Urinary bladder (tissue), 4 donors: ENCODE measurements at places on chromosomes 3 and 15. TPM values are rescaled to one million over a fixed set of nuclear protein-coding genes. Genes with fewer than 3 reads are reported as not detected.

DNA sequence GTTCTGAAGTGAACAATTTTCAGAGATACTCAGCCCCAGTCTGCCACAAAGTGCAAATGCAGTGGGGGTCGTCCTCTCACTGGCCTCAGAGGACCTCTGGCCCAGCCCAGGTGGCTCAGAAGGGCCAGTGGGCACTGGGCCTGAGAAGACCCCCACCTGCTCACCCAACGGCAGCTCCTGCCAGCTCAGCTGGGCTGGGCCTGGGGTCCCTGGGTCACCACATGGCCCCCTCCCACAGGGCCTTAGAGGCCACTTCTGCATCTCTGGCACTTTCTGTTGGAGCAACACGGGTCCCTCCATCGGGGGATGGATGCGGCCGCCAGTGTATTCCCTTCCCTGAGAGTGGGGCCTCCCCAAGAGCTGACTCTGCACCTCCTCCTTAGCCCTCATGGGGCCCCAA, 262.7 kb upstream of the KCNH8 start:
- DNase-seq = no peak

- no peak for DNase-seq
Observed at GRCh38 chr15:64275934-64276333, 80.0 kb downstream of the CSNK1G1 start.

DNA sequence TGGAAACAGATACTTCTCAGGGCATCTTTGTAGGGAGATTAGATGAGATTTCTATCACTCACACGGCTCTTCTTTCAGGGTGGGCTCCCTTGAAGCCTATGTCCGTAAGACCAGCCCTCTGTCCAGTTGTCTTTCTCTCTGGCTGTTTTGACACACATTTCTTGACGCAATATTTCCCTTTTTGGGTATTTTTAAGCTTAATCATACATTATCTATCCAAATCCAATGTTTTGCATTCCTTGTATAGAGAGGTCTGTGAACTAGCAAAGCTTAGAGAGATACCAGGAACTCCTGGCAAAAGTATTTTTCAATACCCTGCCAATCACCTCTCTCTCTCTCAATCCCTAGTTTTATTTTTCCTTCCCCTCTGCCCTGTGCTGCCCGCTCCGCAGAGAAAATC, 79.3 kb downstream of the EOMES start:
- no peak for DNase-seq

GRCh38 chr15:27422997-27423396, 452.0 kb downstream of the GABRG3 start:
- DNase-seq = no peak

The NUP210 gene
- 3.3 TPM for total RNA-seq

DNA sequence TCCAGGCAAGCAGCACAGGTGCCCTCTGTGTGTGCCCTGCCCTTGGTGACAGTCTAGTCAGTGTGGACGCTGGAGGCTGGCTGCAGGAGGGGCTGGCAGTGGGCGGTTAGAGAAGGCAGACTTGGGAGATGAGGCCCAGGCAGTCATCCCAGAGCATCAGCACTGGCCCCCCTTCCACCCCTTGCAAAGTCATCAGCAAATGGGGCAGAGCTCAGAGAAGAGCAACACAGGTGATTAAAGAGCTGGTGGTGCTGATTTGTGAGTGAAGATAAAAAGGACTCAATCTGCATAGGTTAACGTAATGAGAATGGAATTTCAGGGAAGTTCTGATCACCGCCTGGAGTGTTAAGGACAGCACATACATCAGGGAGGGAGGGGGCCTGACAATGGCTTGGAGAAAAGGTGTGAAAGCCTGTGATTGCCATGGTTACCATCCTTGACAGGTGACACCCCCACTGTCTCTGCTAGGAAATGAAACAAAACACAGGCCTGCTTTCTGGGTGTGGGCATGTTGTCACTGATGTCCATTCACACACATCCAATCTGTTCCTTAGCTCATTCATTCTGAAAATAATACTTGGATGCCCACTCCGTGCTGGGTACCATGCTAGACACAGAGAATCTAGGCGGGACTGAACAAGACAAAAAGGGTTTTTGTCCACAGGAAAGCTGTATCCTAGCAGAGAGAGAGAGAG, 269.6 kb upstream of the ST8SIA2 start:
- no peak for DNase-seq

GRCh38 chr3:187629711-187630110, 40.5 kb downstream of the SST start:
- DNase-seq = no peak

DNA sequence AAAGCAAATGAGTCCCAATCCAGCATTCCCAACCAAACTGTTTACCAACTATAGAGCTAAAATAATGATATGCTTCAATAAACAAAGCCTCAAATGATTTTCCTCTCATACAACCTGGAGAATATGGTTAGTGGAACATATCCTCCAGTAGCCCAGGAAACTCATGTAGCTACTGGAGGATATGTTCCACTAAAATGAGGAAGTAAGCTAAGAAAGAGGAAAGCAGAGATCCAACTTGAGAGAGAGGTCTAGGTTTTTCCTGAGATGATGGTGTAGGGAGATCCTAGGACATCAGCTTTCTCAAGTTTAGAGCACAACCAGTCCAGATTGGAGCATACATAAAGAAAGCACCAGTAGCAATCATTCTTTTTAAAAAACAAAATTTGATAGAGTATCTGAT, 44.6 kb upstream of the SLC4A7 start:
- DNase-seq = no peak

- DNase-seq = no peak
Observed at GRCh38 chr3:177351757-177352158, 154.5 kb upstream of the TBL1XR1 start.

The UTS2B gene
- 0.85 TPM for total RNA-seq

The PCLAF gene
- total RNA-seq = 41.5 TPM

GRCh38 chr15:57079931-57080620, 161.6 kb downstream of the TCF12 start:
- DNase-seq = no peak

The FAM107A gene
- total RNA-seq = 9.8 TPM

DNA sequence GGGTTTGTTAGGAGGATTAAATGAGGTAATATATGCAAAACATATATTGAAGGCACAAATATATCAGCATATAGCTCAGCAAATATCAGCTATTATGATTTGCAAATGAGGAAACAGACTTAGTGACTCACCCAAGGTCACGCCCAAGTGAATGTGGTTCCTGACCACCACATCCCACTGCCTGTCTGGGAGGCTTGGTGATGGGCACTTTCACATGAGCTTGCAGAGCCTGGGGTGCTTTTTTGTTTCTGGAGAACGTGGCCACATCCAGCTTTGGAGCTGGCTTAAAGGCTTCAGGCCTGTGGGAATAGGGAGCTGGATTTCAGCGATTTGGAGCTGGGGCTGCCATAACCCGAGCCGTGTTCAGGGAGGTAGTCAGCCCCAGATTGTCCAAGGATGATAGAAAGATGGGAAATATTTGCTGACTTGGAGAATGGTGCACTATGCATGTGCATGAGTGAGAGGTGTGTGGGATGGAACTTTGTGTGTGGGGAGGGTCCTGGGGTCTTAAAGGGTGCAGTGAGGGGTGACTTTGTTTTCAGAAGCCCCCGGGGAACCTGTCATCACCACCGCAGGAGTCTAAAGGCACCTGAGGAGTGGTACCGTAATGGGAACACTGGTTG, 12.0 kb upstream of the FGD5 start:
- no peak for DNase-seq

- no peak for DNase-seq
Observed at GRCh38 chr15:99167640-99168039, 62.8 kb downstream of the SYNM start.

DNA sequence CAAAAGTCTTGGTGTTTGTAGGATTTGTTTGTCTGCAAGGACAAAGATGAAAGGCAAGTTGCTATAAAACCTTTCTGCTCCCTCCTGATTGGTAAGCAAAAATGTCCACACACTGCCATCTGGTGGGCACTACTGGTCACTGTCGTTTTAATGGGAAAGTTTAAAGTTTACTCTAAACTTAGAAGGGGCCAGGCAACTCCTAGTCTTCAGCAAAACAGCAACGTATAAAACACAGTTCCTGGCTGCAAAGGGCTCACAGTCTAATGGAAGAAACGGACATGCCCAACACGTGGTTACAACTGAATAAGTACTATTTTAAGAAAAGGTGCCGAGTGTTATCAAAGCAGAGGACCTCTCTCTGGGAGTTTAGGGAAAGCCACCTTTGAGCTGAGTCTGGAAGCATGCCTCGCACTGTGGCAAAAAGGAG, 23.7 kb upstream of the TPRG1 start:
- no peak for DNase-seq

DNA sequence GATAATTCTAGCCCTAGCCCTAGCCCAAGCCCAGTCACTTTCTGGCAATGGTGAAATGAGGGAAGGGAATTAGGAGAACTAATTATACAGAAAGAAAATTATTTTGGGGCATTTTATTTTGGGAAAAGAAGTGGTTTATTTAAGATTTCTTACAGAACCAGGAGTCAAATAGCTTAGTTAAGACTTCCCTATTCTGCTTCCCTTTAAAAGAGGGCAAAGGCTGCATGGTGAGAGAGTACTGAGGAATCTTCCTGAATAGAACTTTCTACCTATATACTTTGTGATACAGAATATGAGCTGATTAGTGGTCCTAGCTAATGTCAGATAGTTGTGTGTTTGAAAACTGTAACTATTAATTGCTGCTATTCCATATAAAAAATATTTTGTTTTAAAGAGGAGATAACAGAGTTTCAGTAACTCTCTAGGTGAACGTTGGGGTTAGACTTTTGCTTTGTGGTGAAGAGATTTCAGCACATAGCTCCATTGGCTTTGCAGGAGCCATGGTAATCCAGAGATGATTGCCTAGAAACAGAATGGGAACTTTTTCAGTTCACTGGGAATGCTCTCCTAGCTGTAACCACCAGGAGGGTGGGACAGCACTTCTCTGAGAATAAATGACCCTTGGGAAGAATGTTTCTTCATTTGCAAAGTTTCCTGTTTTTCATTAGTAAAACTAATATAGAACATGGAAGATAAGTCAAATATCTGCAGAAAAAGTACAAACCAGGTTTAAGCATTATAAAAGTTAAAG, 5.3 kb upstream of the GCSAM start:
- no peak for DNase-seq

DNA sequence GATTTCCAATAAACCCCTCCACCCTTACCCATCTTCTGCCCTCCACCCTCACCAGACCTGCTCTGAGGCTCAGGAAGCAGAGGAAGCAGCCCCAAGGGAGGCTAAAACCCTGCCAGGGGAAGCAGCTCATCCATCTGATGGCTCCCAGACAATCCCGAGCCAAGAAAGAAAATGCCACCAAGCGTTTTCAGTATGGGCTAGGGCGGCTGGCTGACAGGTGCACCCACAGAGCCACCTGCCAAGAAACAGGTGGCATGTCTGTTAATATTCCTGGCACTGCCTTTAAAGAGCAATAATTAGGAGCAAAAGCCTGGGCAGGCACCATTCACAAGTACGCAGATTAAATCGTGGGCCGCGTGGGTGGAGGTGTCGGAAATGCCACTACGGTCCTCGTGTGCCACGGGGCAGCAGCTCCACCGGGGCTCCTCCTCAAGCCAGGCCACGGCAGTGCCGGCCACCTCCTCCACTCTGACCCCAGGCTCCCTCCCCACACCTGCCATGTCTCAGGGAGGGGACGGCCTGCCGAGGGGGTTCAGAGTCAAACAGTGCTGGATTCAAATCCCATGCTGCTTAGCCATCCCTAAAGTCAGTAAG, 23.9 kb upstream of the GRIP2 start:
- DNase-seq = no peak

DNA sequence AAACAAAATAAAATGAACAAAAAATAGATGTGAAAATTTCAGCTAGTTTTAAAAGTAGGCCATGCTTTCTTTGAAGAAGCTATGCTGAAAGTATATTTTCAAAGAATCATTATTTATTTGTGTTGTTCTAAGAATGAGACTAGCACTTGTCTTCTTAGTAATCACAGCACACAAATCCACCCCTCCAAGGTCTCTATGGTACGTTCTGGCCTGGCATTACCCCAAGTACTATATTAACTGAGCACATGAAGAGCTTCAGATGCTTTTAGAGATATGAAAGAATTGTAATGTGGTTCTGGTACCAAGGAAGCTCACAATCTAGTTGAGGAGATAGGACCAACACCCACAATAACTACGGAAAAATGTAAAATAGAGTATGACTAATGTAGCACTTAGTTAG, 416.5 kb downstream of the PLCL2 start:
- no peak for DNase-seq

The RASGRP1 gene
- 0.74 TPM for total RNA-seq

GRCh38 chr15:40340740-40341400, at the start of gene CCDC9B:
Gene CCDC9B (minus strand): TSS chr15:40340939. CDS start chr15:40340819, 120 bp downstream.
- DNase-seq = peak; percentile 79

The CXCR6 gene
- 0.63 TPM for total RNA-seq

DNA sequence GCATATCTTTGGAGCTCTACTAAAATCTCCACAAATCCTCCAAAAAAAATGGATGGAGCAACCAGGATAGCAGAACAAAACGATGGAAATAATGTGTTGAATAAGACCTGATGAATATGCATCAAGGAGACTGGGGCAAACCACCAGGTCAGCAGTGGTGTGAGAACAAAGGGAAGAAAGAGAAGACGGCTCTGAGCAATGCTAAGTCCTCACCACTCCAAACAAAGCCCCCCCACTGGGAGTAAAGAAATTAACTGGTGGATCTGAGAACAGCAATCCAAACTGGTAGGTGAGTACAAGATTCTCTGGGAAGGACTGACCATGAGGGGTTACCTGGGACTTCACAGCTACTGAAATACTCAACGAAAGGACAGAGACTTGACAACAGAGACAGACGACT, 977.3 kb downstream of the TBL1XR1 start:
- no peak for DNase-seq

The CFAP161 gene
- 0.90 TPM for total RNA-seq

DNA sequence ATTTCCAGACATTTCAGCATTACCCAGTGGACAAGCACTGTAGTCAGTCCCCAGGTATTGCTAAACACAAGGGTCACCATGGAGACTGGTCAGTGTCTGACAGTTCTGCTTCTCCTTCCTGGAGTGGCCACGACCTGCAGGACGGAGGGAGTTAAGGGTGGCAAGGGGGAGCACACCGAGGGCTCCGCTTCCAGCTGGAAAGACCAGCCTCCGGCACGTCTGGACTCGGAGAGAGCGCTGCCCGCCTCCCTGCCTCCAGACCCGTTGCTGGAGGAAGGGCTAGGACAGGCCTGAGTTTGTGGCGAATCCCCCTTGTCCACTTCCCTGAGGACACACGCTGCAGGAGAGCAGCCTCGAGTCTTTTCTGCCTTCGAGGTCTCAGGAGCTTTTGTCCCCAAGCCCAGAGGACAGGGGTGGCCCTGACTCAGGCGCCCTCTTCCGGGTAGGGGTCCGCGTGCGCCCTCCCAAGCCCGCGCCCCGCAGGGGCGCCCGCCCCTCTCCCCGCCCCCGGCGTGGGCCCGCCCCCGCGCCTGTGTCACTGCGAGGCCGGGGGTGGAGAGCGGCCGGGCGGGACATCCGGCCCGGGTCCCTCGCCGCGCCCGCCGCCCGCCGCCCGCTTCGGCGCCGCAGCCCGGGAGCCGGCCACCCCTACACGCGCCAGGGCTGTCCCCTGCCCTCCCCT, at the start of gene CHST14:
CHST14 (plus strand) TSS at position 562 of the 682 bp plus-strand sequence. CDS start 230 bp downstream, outside the sequence.
- no peak for DNase-seq

DNA sequence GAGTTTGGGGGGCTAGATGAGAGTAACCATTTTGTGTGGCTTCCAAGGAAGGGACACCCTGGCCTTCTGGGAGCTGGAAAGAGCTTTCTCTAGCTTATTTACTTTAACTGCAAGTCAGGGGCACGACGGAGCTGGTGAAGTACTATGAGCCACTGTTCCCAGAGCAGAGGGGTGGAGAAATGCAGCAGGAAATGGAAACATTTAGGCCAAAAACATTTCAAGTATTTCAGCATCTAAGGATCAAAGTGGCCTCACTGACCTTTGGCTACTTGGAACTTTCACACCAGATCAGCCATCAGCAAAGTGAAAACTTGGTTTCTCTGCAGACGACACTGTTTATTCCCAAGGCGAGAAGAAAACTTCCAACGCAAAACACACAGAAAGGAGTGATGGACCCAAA, 7.9 kb downstream of the DGKG start:
- no peak for DNase-seq
